ENCODE measurements at places on chromosomes 6 and 20.

DNA sequence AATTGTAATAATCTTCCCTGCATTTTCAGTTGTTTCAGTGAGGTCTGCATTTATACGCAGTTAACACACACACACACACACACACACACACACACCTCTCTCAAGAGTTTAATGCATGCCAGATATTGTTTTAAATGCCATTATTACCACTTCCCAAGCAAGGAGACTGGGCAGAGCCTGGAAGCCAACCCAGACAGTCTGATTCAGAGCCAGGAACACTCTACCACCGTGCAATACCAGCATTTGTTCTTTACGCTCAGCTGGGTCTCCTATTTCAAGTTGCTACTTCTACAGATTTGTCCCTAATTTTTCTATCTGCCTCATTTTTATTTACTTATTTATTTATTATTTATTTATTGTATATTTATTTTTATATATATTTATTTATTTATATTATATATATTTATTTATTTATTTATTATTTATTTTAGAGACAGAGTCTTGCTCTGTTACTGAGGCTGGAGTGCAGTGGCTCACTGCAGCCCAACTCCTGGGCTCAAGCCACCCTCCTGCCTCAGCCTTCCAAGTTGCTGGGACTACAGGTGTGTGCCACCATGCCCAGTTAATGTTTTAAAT, 68.4 kb downstream of the PCSK2 start:
- DNase-seq = no peak

DNA sequence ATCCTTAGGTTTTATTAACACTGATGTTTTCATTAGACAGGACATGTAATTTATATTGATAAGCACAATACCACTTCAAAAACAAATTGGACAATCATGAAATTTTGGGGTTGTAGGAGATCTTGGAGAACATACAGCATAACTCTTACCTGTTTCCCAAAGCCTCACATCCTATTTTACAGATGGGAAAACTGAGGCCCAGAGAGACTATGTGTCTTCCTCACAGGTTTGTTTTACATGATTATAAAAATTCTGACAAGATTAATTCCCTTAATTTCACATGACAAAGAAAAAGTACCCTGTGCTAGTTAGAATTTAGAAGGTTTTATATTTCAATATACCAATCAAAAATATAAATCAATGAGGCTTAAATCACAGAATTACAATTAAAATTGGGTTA, 145.5 kb downstream of the GMDS start:
- no peak for DNase-seq

DNA sequence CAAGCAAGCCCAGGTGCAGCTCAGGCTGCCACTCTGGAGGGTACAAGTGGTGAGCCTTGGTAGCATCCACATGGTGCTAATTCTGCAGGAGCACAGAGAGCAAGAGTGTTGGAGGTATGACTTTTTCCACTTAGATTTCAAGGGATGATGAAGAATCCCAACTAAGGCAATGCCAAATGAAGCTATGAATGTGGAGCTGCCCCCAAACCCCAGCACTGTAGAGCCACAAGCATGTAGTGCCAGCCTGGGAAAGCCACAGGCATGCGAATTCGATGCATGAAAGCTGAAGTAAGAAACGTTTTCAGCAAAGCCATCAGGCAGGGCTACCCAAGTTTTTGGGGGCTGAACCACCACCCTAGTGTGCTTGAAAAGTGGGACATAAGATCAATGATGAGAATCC, 251.1 kb downstream of the HAO1 start:
- no peak for DNase-seq

DNA sequence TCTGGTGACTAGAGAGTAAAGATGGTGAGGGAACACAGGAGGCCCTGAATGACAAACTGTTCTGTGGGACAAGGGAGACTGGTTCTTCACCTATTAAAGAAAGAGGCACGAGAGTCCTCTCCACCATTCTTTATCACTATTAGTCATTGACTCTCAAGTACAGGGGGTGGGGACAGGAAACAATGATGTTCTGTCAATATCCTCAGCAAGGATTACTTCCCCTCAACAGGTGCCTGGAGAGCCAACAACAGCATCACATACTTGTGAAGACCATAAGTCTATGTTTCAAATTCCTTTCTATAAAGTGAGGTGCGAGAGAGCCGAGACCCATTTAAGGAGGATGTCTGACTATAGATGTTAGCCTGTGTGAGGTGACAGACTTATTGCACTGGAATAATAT, 72.4 kb upstream of the TBC1D7 start:
- no peak for DNase-seq

DNA sequence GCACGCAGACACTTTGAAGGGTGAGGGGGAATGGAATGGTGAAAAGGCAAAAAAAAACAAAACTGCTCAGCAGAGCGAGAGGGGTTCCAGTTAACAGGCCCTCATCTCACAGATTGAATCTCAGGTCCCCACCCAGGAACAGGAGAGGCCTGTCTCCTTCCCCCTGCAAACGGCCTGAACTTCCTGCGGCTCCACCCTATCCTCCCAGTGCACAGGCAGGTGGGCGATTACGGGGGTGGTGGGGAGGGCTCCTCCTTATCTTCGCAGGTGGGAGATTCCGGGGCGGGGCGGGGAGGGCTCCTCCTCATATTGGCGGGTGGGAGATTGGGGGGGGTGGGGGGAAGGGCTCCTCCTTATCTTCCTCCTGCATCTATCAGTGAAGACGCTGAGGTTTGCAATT, 129.0 kb downstream of the SOX4 start:
- DNase-seq = no peak

- DNase-seq = no peak
Observed at GRCh38 chr20:50373674-50374286, 136.4 kb upstream of the PTPN1 start.

GRCh38 chr6:158111987-158112386, 56.1 kb downstream of the SERAC1 start:
- DNase-seq = no peak

DNA sequence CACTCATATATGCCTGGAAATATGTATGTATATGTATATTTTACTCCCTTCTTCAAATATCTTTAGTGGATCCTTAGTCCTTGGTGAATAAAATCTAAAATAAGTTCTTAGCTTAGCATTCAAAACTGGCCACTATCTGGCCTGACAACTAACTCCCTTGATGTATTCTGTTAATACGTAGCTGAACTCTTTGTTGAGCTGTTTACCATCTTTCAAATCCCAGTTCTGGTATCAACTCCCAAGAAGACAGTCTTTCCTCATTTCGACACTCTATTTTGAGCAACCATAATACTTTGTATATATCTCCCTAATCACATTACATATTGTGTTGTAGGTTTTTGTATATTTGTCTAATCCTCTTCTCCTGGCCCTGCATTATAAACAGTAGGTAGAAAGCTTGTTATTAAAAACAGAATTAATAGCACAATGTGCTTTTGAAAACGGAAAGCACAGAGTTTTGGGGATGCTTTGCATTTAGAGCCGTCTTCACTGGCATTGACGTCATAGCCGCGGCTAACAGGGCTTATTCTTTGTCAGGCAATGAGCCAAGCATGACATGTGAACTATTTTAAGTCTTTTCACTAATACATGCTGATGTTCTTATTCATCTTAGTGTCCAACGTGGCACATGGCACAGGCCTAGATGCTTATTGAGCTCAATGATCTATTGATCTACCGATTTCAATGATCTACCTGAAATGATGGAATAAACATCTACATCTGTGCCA, 47.2 kb upstream of the CCN2 start:
- DNase-seq = peak; percentile 43
